ENCODE measurements at places on chromosomes 13 and 19. TPM values are rescaled to one million over a fixed set of nuclear protein-coding genes. Genes with fewer than 3 reads are reported as not detected.

DNA sequence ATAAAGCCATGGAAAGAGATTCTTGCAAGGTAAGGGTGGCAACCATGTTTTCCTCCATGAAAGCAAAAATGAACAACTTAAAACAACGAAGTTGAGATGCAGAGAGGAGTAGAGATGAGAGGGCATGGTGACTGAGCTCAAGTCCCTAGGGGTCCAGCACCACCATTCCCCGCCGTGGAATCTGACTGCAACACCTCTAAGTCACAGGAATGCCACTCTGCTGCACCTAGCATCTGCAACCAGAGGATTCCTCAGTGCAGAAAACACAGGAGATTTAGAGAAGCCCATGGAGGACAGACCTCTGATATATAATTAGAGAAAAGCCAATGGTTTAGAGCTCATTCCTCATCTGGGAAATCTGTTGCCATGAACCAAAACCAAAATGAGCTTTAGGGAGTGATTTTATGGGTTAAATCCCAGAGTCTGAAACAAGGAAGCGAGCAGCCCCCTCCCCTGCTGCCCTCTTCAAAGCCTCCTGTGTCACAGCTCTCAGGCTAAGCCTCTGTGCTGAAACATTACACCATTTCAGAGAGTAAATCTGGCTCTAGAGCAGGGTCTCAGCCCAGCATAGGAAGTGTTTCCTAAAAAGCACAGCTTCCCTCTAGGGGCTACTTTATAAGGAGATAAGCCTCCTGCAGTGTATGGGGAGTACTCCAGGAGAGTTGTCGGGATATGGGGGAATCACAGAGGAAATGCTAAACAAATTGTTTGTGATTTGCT, 1043.6 kb downstream of the UQCRFS1 start:
- DNase-seq, result no peak

DNA sequence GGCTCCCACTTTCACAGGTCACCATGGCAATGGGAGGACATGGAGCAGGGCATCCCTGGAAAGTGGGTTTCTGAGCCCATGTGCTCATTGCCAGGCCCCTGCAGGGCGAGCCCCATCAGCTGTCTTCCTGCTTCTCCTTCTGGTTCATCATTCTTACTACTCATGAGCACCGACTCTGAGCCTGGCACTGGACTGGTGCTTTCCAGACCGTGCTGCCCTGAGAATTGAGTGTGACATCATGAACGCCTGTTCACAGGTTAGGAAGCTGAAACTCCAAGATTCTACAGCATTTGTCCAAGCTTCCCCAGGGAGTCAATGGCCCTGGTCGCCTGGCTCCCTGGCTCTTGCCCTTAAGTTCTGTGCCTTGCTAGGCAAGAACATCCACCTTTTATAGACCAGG, 210.4 kb upstream of the ZNF536 start:
- DNase-seq, result peak; percentile 50

- no peak for DNase-seq
Measured at GRCh38 chr13:40456397-40456953, 210.0 kb downstream of the FOXO1 start.

The GGACT gene
- total RNA-seq, result 1.3 TPM

DNA sequence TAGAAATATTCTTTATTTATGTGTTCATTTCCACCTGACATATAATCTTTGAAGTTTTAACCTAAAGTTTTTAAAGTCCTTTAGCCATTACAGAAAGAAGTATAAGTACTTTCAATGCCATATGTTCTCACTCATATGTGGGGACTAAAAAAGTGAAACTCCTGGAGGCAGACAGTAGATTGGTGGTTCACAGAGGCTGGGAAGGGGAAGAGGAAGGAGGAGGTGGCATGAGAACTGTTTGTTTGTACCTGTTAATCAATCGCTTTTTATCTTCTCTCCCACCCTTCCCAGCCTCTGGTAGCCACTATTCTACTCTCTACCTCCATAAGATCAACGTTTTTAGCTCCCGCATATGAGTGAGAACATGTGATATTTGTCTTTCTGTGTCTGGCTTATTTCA, 131.1 kb downstream of the MYO16 start:
- no peak for DNase-seq

DNA sequence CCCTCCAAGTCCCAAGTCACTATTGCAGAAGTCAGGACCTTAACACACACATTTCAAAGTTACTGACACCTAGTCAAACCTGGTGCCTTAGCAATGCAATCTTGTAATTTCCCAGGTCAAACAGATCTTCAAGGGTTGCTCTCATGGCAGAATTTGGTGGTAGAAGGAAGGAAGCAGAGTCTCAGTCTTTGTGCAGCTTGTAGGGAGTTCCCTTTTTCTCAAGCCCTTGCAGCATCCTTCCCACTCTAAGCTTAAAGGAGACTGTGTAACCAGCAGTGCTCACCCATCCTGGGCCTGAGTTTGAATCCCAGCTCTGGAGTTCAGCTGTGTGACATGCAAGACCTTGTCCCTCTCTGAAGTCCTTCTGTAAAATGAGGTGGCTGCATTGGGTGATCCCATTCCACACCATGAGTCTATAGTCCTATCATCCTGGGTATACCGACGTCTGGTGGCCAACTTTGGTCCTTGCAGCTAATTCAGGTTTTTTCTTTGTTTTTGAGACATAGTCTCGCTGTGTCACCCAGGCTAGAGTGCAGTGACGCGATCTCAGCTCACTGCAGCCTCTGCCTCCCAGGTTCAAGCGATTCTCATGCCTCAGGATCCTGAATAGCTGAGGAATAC, 9.8 kb downstream of the SIGLEC10 start:
- no peak for DNase-seq

The CYP4F22 gene
- not detected for total RNA-seq

- DNase-seq, result no peak
Measured at GRCh38 chr19:17687141-17687856, 855 bp downstream of the UNC13A start.

GRCh38 chr13:102940143-102940542, 94.3 kb downstream of the ERCC5 start:
- no peak for DNase-seq

The MYH14 gene
- 10.1 TPM for total RNA-seq

DNA sequence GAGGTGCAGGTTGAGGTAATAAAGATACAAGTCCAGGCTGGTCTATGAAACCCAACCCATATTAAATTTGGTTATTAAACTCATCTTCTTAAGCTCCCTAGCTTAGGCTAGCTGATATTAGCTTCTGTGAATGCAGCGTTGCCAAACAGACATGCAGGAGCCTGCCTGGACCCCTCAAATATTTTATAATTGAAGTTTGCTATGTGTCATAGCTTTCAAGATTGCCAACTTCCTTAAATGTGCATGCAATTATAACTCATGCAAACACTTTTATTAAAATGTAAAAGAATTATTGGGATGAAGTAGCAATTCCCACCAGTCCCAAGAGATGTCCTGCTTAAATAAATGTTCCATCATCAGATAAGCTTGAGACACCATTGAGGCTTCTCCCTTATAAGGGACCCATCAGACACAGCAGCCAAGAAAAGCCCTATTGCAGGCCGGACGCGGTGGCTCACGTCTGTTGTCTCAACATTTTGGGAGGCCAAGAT, 51.3 kb downstream of the MBNL2 start:
- no peak for DNase-seq

DNA sequence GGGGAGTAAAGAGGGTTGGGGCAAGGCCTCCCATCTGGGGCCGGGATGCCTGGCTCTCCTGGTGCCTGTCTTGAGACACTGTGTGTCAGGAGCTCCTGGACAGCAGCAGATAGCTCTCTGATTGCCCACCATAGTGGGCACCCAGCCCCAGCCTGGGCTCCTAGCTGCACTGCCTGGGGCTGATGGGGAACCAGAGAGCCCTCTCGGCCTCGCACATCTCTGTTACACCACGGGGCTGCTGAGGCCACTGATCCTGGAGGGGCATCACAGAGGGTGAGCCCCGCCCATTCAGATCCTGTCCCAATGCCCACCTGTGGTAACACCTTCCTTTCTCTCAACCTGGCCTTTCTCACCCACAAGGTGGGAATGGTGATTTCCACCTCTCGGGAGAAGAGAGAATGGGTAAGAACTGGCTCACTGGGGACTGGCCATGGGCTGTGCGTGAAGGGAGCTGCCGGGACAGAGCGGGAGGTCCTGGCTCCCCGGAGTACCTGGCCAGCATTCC, 135.9 kb downstream of the URI1 start:
- DNase-seq, result no peak

DNA sequence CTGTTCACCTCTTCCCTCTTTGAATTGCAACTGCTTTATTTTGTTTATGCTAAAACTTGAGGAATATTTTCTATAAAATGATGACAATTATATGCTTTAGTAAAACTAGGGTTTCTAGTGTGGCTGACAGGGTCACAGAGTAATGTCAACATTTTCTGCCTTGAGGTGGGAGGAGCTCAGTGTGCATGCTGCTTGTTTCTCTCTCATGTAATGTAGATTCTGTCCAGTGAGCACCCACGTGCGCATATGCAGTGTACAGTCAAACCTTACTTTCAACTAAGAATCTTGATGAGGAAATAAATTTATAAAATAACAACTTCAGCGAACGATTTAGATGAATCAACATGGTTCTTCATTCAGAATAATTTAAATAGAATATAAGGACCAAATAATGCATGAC, 603.9 kb downstream of the PCDH17 start:
- DNase-seq, result no peak

- DNase-seq, result no peak
Measured at GRCh38 chr13:74675182-74675581, 541.0 kb upstream of the KLF12 start.

GRCh38 chr13:99085808-99086266, 108.0 kb upstream of the DOCK9 start:
- no peak for DNase-seq

The BICRA gene
- total RNA-seq, result 13.3 TPM

DNA sequence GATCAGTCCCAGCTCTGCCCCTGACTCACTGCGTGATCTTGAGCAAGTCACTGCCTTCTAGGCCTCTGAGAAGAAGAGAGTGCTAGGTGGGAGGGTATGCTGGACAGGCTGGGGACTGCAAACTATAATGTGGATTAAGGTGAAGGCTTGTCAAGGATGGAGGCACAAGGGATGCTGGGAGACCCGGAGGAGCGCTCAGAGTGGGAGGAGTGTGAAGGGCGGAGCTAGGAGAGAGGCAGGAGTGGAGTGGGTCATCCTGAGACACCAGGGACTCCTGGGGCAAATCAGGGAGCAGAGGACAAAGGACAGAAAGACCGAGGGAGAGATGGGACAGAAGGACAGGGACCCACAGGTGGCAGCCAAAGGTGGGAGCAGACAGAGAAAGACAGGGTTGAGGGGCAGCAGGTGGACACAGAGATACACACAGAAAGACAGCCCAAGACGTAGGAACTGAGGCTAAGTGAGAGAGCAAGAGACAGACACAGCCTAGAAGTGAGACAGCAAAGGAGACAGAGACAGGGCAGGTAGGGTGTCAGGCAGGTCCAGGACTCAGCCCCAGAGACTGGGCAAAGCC, 2.6 kb downstream of the GRIK5 start:
- DNase-seq, result no peak

GRCh38 chr13:59172076-59172475, 991.7 kb downstream of the DIAPH3 start:
- DNase-seq, result no peak

The SNRNP70 gene
- 127 TPM for total RNA-seq

DNA sequence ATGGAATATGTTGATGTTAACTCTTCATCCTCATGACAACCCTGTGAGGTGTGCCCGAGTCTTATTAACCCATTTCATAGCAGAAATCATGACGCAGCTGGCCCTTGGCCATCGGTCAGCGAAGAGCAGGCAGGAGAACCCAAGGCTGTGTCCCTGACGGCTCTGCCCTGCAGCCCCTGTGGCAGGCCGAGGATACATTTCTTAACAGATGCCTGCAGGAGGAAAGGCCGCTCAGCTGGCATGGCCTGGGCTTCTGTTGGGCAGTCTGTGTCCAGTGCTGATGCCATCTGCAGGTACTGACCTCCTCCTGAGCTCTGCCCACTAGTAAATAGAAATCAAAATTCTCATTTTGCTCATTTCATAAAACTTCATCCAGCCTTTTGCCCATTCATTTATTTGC, 35.4 kb upstream of the MCF2L start:
- DNase-seq, result no peak

DNA sequence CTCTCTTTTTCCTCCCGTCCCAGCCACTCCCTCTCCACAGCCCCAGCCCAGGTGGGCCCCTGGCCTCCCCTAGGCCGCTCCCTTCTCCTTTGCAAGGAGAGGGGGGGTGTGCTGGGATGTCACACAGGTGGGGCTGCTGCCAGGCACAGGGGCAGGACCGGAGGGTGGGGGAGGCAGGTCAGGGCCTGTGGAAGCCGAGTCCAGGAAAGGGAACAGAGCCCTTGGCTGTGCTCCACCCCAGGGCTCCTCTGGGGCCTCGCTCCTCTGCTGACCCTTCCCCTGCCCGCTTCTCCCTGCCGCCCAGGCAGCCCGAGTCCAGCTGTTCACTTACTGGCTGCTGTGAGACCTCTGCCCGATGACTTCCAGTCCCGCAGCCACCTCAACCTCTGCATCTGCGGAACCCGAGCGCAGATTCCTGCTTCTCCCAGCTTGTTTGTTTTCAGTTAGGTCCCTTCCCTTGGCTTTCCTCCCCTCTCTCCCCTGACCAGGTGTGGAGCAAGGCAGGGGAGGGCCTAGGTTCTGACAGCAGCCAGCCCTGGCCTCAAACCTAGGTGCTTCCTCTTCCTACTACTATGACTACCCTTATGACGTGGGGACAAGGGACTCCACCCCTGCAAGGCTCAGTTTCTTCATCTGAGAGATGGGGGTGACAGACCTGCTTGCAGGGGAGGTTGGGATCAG, 850 bp upstream of the KLK11 start:
- DNase-seq, result no peak

GRCh38 chr13:110546378-110546777, 15.1 kb downstream of the RAB20 start:
- DNase-seq, result no peak

- no peak for DNase-seq
Measured at GRCh38 chr19:31548941-31549340, 199.7 kb upstream of the TSHZ3 start.

GRCh38 chr13:21542563-21542962, 61.4 kb downstream of the MICU2 start:
- no peak for DNase-seq

GRCh38 chr13:48828962-48829411, 146.7 kb upstream of the FNDC3A start:
- DNase-seq, result no peak

The IGFL2 gene
- not detected for total RNA-seq

The LPAR2 gene
- 1.2 TPM for total RNA-seq

- DNase-seq, result no peak
Measured at GRCh38 chr19:1424192-1424955, 13.8 kb upstream of the RPS15 start.

- DNase-seq, result no peak
Measured at GRCh38 chr19:53977991-53978731, 13.3 kb upstream of the CACNG6 start.

DNA sequence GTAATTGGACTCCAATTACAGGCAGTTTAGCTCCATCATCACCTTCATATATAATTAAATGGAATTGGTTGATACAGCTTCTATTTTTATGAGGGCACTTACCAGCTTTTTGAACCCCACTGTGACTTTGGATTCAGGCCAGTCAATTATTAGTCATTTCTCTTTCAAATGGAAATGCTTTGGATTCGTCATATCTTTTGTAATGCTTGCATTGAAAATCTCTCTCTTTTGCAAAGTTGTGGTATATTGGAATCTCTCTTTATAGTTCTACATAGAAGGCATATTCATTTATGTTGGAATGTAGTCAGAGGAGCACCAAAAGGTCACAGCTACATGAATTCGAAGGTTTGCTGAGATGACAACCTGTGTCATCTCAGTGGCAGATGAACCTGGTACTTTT, 1074.3 kb upstream of the SLC10A2 start:
- DNase-seq, result no peak

- DNase-seq, result no peak
Measured at GRCh38 chr13:50843257-50844083, at the start of gene DLEU7. DLEU7 (minus strand) TSS chr13:50843692; CDS start chr13:50843646, 46 bp downstream.

The C1QTNF9 gene
- total RNA-seq, result 0.32 TPM

The PSG11 gene
- not detected for total RNA-seq
